ENCODE measurements at places on chromosomes 1 and 21.

DNA sequence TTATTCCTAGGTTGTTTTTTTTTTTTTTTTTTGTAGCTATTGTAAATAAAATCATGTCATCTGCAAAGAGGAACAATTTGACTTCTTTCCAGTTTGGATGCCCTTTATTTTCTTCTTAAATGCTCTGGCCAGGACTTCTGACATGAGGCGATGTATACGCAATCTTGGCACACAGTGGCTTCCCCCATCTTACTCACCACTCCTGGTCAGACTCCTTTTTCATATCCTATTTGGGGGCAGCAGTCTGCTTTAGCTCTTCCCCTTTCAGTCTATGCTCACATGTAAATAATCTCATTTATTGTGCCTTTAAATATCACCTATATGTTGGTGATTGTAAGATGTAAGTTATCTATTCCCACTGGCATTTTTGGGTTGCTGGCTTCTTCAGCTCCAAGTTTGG, 56.1 kb downstream of the SLAMF6 start:
- DNase-seq = no peak

DNA sequence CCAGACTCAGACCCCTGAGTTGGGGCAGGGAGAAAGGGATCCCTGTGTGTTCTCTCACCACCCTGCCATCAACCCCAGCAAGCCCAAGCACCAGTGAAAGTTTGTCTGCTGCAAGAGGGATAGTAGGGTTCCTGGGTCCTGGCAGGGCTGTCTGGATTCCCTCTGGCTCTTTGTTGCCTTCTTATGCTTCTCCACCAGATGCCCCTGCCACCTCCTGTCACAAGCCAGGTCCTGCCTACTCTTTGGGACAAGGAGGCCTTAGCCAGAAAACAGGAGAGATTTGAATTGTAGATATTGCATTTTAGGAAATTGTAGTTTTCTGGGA, 21.7 kb downstream of the UBE2T start:
- no peak for DNase-seq

DNA sequence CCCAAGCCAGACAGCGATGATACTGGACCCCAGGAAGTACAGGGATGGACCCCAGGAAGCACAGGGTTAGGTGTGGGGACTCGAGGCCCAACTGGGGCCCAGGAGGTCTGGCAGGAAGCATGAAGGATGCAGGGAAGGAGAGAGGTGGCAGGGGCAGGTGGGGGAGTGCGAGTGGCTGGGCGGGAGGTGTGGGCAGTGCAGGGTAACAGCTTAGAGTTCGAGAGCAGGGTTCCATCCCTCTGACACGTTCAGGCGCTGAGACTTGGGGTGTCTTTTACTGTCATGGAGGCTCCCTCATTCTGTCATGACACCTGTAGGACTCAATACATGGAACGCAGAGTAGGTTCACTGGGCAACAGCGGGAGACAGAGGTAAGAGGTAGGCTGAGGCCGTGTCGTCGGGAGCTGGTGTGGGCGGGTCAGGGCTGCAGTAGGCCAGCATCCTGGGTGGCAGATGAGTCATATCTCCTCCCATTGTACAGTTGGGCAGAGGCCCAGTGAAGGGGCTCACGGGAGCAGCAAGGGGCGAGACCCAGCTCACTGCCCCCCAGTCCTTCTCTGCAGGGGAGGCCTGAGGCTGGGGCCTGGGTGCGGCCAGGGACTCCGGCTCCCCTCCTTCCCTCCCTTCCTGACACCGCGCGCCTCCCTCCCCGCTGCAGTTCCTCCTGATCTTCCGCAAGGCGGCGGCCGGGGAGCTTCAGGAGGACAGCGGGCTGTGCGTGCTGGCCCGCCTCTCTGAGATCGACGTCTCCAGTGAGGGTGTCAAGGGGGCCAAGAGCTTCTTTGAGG, 11.6 kb upstream of the CTRC start:
- DNase-seq = no peak

- DNase-seq = no peak
These were observed 4.0 kb downstream of the TOMM40L start for GRCh38 chr1:161229896-161230295.

GRCh38 chr1:107963008-107963407, 2.0 kb downstream of the VAV3 start:
- DNase-seq = no peak

GRCh38 chr21:15682186-15682895, 47.4 kb upstream of the USP25 start:
- no peak for DNase-seq

DNA sequence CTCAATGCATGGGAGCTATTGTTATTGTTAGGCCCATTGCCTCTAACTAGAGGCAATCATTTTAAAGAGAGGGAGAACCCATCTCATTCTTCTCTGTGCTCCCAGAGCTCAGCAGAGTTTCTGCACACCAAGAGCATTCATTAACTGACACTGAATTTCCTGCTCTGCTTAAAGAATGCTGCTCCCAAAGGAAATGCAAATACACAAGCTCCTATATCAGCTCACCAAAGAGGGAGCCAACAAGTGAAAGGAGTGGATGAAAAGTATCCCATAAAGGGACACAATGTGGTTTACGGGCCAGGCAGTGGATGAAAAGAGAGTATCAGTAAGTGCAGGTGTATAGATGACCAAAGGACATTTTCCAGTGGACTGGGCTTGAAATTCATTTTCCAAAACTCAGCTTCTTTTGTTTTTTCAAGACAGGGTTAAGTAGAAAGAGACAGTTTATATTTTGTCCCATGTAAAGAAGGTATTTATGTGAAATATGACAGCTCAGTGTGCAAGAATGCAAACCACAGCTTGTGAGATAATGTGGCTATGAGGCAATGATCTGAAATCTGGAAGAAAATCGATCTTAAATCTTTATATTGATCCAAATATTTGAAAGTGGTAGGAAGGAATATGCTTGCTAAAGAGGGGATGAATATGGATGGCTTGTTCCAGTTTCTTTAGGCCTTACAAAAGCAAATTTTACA, 207.7 kb upstream of the CAMK1G start:
- DNase-seq = no peak

GRCh38 chr1:214331180-214331579, 50.2 kb downstream of the SMYD2 start:
- DNase-seq = no peak

All from stimulated activated naive CD4-positive, alpha-beta T cell treated with Interleukin-2 at 50 U/mL for 16 hours (primary cell).